ENCODE measurements at places on chromosomes 2 and 18. TPM values are rescaled to one million over a fixed set of nuclear protein-coding genes. Genes with fewer than 3 reads are reported as not detected.

- peak; percentile 39 for DNase-seq
Observed at GRCh38 chr18:63963615-63964256, 6.1 kb upstream of the SERPINB8 start.

DNA sequence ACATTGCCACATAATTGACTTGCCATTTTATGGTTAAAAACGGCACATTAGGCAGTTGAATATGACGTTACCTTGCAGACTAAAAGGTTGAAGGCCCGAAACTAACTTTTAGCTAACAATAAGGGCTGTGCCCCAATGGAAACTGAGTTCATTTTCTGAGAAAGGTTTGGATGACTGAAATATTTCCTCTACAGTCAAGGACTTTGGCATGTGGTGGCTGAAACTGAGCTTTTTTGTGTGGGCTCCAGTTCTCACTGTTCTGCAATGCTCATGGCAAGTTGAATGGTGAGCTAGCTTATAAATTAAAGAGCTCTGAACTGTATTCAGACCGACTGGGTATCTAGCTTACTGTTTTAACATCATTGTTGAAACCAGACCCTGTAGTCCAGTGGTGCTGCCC lies 23.8 kb upstream of the TXNDC2 start:
- no peak for DNase-seq

Gene MC2R
- polyA plus RNA-seq = not detected

Gene OSGEPL1
- 5.9 TPM for polyA plus RNA-seq

DNA sequence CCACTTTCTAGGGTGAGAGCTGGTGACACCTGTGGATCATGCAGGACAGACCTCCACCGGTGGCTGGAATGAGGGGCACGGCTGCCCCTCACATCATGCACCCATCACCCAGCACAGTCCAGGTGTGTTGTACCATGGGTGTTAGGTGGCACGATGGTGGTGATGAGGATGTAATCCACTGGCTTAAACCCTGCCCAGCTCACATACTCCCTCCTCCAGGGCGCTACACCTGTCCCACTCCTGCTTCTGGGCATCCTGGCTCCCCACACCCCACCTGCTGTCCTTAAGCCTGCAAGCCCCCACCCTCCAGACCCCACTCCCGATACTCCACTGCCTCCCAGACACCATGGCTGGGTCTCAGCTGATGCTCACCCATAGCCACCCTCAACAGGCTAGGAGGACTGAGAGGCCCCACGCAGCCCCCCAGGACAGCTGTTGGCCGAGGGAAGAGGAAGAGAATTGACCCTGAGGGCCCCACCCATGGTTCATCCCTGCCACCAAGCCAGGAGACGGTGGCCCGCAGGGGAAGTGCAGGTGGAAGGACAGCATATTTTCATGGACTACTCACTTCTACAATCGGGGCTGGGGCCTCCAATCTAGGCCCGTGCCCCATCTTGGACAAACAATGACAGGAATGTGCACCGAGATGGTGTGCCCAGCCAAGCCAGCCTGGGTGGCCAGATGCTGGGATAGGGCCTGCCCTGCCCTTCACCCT lies 34.3 kb downstream of the MAL start:
- DNase-seq = no peak
